Lung microvascular endothelial cell (primary cell): ENCODE measurements at places on chromosomes 3 and 15. TPM values are rescaled to one million over a fixed set of nuclear protein-coding genes. Genes with fewer than 3 reads are reported as not detected.

SPESP1 gene
- total RNA-seq, result 0.87 and 1.6 TPM in 2 replicates

PFN2 gene
- total RNA-seq, result 4.2 and 15.5 TPM in 2 replicates

ARL6 gene
- total RNA-seq, result 3.1 and 4.6 TPM in 2 replicates

RASGRP1 gene
- under 0.01 TPM in 2 replicates for total RNA-seq
